Cerebellar nuclear complex (tissue), 1 donor: ENCODE measurements at places on chromosomes 13 and 19.

DNA sequence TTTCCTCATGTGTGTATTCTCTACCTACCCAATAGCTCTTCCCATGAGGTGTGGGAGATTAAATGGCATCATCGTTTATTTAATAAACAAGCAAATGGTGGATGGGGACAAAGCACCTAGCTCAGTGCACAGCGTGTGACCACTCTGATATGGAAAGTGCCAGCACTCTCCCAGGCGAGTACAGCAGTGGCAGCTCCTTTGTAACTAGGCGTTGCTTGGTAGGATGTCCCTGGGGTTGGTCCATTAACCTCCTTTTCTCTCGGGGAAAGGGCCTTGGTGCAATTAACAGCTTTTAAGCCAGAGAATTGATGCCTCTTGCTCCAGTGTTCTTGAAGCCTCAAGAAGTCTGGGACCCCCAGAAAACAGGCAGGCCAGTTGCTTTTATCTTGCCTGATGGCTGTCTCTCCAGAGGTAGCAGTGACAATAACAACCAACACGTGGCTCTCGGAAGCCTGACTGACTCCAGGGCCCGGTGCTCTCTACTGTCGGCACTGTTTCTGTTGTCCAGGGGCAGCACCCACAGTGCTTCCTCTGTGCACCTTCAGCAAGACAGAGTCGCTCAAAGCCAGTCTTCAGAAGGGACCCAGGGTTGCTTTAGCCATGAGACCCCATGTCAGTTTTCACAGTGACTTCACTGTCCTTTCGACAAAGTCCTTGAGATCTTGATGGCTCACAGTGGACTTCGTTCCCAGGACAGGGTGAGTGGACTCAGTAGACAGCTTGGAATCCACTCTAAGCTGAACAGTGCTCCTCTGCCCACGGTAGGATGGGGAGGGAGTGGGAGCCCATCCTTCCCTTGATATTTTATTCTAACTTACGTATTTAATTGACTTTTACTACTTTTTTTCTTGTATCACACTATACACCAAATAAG, 33.9 kb upstream of the NPAS1 start:
- no peak for DNase-seq

DNA sequence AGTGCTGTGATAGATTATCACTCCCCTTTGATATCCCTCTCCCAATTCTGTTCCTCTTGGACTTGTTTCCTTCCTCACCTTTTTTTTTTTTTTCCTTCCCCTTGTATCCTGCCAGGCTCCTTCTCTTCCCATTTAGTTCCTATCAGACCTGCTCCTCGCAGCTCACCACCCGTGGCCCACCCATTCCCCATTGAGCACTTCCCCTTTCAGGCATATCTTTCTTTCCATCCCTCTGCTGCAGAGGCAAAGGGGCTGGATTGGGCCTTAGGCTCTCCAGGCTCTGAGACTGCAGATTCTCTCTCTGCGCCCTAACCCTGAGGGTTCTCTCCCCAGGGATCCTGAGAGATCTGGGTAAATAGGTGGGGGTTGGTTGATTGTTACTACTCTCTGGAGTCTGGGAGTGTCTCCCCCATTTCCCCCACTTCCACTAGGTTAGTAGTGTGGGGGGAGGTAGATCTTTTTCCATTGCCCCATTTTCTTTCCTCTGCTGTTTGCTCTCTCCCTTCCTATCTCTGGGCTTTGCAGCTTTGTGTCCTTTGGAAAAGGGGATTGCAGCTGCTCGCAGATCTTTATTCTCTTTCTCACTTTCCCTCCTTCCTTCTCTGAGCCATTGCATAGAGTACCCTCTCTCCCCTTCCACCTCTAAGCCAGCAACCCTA, 2.3 kb downstream of the ARHGAP35 start:
- DNase-seq = no peak

GRCh38 chr13:53336441-53337160, 308.0 kb downstream of the OLFM4 start:
- no peak for DNase-seq

- no peak for DNase-seq
These were observed 18.7 kb upstream of the SERP2 start for GRCh38 chr13:44354884-44355283.
